ENCODE measurements at places on chromosomes 2 and 18.

DNA sequence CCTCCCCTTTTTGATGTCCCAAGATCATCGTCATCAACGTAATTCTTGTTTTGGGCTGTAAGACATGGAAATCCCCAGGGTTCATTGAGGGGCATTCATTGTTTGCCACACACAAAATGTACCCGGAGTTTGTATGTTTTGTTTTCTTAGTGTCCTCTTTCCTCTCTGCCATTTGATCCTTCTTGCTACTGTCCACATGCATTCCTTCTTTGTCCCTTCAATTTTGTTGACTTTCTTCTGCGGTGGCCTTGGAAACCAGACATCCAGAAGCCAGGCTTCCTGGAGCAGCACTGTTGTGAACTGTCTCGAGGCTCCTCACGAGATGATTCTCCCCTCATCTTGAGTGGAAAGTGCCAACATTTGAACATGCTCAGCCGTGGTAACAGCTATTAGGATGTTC, 24.8 kb downstream of the IGFBP2 start:
- no peak for DNase-seq

DNA sequence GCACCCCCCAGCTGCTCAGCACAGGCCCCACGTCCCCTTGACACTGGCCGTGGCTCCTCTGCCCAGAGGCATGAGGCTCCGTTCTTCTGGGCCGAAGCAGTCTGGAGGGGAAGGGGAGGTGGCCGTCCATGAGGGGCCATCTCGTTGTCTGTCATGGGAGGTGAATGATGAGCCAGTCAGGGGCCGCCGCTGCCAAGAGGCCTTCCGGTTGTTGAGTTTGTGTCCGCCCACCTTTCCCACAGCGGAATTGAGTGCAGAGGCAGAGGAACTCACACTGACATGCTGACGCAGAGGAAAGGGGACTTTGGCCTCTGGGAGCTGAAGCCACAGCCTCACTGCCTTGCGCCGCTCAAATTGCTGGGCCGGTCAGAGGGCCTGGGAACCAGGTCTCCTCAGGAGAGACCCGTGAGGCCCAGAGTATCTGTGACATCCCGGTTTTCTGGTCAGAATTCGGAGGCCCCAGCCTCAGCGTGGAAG, 268.4 kb downstream of the ATAD2B start:
- peak; percentile 22 for DNase-seq

GRCh38 chr2:5590886-5591285, 101.3 kb upstream of the SOX11 start:
- no peak for DNase-seq

DNA sequence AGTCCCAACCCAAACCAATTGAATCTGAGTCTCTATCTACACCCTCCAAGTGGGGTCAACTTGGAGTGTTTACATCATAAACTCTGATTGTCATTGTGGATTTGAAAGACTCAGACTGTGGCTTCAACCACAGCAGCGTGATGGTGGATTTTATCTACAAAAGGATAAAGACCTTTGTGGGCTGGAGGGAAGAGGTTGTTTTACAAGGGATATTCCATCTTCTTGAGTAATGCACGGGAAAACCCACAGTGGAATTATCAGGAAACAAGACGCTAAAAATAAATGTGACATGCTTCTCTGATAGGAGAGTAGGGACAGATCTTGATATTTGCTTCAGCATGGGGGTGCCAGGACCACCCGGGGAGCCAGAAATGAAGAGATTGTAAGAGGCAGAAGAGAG, 93.5 kb downstream of the LPIN1 start:
- no peak for DNase-seq

DNA sequence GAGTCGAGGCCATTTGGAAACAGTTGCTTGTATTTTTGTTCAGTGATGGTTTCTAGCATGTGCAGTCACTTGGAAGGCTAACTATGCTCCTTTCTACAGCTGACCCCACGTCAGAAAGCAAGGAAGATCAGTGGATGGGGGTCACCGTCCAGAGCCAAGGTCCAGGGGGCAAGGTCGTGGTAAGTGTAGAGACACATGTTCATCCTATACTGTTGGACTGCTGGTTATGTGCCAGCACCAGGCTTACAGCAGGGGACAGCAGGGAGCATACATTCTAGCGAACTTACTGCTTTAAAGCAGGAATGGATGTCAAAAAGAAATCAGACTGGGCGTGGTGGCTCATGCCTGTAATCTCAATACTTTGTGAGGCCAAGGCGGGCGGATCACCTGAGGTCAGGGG, 40.0 kb downstream of the ITGA6 start:
- no peak for DNase-seq

DNA sequence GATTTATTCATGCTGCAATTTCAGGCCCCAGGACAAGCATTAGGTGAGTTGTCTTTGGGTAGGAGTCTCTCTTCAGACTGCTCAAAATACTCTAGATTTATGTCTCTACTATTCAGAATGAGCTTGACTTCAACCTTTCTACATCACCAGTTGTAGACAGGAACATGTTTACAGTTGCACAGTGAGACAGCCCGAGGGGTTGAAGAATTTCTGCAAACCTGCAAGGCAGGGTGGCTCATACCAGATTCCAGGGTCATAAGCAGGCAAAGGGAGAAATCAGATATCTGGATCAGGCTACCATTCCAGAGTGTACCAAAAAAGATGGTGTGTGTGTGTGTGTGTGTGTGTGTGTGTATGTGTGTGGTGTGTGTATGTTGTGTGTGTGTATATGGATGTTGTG, 112.4 kb downstream of the SPP2 start:
- DNase-seq = no peak

- no peak for DNase-seq
These were observed 6.1 kb upstream of the NR4A2 start for GRCh38 chr2:156338578-156338977.

GRCh38 chr18:400456-400855, 100.0 kb downstream of the COLEC12 start:
- DNase-seq = no peak

GRCh38 chr2:46298522-46299353, 1.5 kb downstream of the EPAS1 start:
- DNase-seq = no peak

GRCh38 chr2:143903172-143903856, 616.6 kb downstream of the ZEB2 start:
- no peak for DNase-seq

DNA sequence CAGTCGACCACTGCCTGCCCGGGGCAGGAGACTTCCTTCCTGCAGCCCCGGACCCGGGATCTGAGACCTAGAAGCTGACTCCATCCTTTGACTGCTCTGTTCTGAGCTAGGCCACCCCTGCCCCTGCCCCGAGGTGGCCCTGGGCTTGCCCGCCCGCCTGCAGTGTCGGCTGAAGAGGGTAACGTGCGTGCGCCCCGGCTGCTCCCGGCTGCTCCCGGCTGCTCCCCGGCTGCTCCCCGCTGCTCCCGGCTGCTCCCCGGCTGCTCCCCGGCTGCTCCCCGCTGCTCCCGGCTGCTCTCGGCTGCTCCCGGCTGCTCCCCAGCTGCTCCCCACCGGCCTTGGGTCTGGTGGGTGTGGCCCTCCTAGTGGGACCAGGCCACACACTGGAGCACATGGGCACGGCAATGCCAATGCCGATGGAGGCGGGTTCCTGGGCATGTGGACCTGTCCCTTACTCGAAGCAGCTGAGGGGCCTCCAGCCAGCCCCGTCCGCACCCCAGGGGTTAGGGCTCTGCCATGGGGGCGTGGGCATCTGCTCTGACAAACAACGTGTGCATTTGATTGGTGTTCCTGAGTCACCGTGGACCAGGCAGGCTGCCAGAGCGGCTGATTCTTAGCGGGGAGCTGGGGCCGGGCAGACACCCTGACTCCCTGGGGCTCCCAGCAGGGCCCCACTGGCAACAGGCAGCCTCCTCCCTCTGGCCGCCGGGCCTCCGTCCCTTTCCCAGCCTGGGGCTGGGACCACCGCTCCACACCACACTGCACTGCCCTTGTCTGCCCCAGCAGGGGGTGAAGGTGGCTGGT, 2.0 kb upstream of the GAL3ST2 start:
- no peak for DNase-seq

GRCh38 chr2:14901737-14902136, 269.2 kb downstream of the LRATD1 start:
- DNase-seq = no peak

DNA sequence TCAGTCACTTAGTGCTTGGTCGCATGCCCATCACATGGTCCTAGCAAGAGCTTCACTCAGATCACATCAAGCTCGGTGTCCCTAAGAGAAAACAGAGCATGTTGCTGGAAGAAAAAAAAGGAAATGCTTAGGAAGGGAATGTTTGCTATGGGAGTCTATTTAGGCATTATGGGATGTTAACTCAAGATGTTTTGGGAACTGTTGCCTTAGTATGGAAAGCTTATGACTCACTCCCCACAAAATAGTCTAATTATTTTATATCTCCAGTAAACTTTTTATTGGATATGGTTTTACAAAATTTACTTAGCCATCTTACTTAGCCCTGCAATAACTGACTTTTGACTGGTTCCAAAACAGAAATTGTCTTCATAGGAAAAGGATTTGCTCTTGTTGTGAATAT, 439.5 kb upstream of the ZEB2 start:
- no peak for DNase-seq

DNA sequence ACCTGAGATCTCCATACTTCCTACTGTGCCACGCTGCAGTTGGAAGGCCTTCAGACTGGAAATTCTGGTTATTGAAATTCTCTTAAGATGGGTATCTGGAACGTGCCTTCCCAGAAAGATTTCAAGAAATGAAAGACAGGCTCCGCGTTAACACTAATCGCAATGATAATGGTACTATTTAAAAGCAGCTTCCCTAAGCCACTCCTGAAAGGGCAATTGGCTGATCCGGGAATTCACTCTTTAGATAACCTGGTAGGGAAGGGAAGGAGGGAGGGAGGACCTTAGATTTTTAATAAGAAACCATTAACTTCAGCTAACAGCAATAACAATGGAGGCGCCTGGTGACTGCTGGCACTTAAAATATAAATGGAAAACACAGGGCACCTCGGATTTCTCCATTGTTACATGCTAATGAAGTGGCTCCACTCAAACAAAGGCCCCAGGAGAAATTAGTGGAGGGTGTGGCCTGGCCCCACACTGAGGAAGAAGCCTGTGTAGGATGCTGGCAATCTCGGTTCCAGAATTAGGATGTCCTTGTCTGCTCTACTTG, 22.5 kb upstream of the MTA3 start:
- DNase-seq = no peak

DNA sequence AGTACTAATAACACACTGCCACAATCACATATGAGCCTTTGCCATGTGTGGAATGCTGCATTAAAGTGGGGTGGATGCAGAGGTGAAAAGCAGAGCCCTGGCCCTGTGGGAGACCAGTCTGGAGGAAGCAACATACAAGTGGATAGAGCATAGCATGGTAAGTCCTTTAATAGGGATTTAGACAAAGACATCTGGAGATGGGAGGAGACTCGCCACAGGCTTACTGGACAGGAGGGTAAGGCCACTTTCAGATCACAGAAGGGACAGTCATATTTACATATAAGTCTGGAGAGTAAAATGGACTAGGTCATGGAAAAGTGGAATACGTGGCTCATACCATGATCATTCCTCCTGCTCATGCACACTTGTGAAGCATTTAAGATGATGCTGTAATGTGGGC, 84.3 kb downstream of the PPP1R1C start:
- no peak for DNase-seq

DNA sequence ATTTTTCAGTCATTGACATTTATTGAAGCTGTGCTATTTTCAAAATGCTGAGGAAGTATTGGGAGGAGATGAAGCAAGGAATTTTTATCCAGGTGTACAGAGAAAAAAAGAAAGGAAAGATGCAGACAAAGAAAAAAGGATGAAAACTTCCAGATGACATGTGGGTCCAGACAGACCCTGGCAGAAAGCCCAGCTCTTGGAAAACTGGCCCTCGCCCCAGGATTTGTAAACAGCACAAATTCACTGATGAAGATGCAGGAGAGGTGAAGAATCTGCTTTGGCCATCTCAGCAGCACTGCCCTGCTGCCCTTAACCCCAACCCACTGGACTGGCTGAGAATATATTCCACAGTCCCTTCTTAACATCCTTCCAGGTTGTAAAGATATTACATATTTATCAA, 12.5 kb downstream of the TACR1 start:
- DNase-seq = no peak

GRCh38 chr2:88874063-88874657, 182.7 kb downstream of the RPIA start:
- no peak for DNase-seq

- no peak for DNase-seq
These were observed 157.1 kb downstream of the MC4R start for GRCh38 chr18:60215432-60215831.

- no peak for DNase-seq
These were observed 104.3 kb downstream of the COLEC12 start for GRCh38 chr18:396251-396555.

DNA sequence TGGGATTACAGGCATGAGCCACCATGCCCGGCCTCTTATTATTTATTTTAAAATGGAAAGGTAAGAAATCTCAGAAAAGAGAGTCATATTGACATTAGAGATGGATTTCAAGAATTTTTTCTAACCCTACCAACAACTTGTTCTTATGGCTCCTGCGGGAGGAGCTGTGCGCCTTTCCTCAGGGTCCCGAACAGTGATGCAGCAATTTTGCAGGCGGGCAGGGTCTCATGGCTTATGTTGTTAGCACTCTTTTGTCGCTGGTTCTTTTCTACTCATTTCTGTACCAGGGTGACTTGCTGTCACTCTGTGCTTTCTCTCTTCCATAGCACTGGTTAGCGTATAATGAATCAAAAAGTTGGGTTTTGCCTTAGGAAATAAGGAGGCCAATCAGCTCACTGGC, 148.8 kb upstream of the DLGAP1 start:
- no peak for DNase-seq

GRCh38 chr2:144452989-144453336, 67.0 kb downstream of the ZEB2 start:
- no peak for DNase-seq

- no peak for DNase-seq
These were observed 705.1 kb upstream of the GCFC2 start for GRCh38 chr2:76415821-76416220.

- no peak for DNase-seq
These were observed 58.0 kb downstream of the FHOD3 start for GRCh38 chr18:36355511-36355910.

DNA sequence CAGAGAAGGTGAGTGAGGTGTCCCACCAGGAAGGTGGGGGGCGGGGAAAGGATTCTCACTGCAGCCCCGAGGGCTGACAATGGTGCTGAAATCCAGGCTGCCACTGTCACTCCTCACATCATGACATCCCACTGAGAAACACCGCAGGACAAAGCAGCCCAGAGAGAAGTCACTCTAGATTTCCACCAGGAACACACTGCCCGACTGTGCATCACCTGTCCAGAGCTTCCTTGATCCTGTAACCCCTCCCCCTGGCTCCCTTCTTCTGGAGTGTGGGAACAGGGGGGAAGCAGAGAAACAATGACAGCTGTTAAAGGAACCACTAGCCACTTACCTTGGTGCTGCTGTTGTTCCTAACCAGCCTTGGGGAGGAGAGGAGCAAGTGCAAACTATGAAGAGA, 69.9 kb downstream of the MRO start:
- DNase-seq = no peak
